Fibroblast of upper back skin (primary cell): ENCODE measurements at places on chromosomes 4 and X.

DNA sequence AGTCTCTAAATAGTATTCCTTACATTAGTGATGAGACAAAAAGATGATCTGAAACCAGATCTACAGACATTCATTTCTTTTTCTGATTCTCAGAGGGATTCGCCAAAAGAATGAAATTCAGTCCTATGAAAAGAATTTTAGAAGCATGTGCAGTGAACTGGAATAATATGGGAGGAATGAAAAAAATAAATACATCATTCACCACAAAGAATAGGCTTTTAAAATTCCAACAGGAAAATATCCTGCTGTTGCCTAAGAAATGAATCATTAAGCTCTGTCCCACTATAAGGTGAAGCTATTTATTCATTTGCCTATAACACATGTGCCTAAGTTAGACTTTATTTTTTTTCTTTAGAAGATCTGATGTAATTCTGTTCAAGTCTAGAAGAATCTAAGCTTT is 165.9 kb downstream of the IL15 start:
- DNase-seq: peak; percentile 95

GRCh38 chrX:22699581-22700091 is 300.1 kb upstream of the DDX53 start:
- DNase-seq: peak; percentile 41

DNA sequence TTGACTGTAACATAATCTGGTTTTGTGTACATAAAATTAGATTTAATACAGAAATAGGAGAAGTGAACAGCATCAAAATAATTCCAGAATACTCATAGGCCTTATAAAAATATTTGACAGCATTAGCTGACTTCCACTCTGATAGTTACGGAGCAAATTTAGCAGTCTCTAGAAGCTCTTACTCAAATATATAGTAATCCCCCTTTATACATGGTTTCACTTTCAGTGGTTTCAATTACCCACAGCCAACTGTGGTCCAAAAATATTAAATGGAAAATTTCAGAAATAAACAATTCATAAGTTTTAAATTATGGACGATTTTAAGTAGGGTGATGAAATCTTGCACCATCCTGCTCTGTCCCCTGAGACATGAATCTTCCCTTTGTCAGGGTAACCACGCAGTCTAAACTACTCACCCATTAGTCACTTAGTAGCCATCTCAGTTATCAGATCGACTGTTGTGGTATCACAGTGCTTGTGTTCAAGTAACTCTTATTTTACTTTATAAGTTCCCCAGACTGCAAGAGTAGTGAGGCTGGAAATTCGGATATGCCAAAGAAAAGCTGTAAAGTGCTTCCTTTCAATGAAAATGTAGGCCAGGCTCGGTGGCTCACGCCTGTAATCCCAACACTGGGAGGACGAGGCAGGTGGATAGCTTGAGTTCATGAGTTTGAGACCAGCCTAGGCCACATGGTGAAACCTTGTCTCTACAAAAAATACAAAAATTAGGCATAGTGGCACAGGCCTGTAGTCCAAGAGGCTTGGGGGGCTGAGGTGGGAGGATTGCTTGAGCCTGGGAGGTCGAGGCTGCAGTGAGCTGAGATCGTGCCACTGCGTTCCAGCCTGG is 17.2 kb upstream of the RTL9 start:
- DNase-seq: peak; percentile 92

GRCh38 chrX:37420185-37420584 is 71.0 kb downstream of the PRRG1 start:
- DNase-seq: peak; percentile 5

DNA sequence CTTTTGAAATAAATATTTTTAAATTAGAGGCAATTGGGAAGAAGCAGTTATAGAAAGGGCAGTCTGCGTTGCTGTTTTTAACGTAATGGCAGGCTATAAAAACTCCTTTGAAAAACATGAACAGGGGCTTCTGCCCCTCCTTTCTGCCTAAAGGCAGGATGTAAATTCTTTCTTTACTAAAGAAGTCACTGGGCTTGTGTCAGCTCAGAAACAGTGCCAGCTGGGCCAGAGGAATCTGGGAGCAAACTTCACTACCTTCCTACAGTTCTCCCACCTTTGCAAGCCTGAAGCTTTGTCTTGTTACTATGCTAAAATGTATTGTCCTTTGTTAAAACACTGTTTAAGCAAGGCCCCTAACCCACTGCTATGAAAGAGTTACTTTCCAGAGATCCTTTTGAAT is 1664.8 kb downstream of the RPA4 start:
- no peak for DNase-seq

DNA sequence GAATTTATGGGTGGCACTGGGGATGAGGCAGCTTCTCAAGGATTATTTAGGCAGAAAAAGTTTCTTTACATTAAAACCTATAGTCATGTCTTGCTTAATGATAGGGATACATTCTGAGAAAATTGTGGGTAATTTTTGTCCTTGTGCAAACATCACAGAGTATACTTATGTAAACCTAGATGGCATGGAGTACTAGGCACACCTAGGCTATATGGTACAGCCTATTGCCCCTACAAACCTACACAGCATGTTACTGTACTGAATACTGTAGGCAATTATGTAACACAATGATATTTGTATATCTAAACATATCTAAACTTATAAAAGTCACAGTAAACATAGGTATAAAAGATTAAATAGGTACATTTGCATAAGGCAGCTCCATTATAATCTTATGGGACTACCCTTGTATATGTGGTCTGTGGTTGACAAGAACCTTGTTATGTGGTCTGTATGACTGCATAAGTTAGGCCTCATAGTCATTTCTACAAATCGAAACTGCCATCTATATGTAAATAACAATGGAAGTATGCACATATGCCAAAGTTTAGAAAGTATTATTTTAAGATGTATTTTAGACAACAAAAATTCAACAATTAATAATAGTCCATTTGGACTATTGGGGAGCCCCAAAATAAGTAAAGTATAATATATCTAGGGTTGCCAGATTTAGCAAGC is 87.3 kb downstream of the CFAP299 start:
- no peak for DNase-seq

GRCh38 chr4:134001057-134001456 is 200.5 kb downstream of the PABPC4L start:
- no peak for DNase-seq
